ENCODE measurements at places on chromosomes 1 and 21. TPM values are rescaled to one million over a fixed set of nuclear protein-coding genes. Genes with fewer than 3 reads are reported as not detected.
A peak's percentile ranks its signal among the peaks of the same experiment; 100 is the strongest.

DNA sequence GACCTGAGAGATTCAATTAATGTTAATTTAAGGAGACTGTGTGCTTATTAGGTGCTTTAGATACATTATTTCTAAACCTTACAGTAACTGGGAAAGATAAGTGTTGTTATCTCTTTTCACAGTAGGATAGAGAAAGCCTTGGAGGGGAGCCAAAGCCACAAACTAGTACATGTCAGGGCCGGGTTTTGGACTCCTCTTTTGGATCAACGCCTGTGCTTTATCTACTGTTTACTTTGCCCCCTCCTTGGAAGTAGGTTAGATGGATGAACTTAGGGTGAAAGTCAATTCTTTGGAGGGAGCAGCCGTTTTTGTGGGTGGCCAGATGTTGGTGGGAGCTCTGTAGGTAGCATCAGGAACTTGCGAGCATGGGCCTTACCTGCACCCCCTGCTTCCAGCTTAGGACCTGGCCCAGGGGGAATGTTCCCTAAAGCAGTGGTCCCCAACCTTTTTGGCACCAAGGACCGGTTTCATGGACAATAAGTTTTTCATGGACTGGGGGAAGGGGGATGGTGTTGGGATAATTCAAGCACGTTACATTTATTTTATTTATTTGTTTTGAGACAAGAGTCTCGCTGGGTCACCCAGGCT, 1.7 kb downstream of the HHAT start:
- DNase-seq: no peak

GRCh38 chr1:33120436-33121231, 39.7 kb downstream of the AZIN2 start:
- no peak for DNase-seq

GRCh38 chr1:27868932-27869718, 3.2 kb upstream of the THEMIS2 start:
- peak; percentile 26 for DNase-seq

- no peak for DNase-seq
Measured at GRCh38 chr1:67355745-67356424, 48.2 kb downstream of the IL12RB2 start.

- DNase-seq: no peak
Measured at GRCh38 chr1:63143482-63143881, 178.9 kb upstream of the FOXD3 start.

GRCh38 chr1:56719171-56719570, 74.1 kb downstream of the PRKAA2 start:
- DNase-seq: no peak

DNA sequence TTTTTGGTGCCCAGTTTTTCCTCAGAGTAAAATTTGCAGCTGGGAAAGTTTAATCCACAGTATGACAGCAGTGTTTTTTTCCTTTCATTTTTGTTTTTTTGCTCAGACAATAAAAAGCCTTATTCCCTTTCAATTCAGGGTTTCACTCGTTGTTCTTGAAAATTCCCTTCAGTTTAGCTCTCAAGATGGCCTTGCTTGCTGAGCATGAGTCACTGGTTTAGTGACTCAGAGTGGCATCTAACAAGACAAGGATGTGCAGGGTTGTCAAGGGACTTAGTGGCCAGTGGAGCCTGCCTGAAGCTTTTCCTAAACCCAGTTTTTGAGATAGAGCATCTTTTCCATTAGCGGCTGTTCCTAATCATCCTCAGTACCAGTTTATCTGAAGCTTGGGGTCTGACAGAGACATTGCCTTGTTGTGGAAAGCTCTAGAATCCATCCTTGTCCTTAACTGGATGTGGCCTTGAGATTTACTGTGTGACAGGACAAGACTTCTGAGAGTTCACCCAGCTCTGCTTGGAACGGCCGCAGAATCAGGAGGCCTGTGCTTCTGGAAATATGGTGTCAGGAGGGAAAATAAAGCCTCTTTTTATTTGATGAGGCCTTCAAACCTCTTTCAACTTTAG, 48.4 kb upstream of the DNAJC6 start:
- no peak for DNase-seq

DNA sequence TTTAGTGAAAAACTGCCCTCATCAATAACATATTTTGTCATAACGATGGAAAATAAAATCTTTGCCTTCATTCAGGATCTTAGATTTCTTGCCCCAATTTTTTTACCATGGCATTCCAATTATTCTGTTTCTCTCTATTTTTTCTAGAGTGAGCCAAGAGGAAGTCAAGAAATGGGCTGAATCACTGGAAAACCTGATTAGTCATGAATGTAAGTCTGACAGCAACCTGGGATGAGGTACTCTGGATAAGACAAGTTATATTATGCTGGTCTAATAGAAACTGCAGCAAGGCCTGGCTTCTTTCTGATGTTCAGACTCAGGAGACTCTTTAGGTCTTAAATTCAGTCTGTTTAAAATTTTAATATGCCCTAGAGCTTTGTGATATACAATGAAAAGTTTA, 3.5 kb downstream of the RGS4 start:
- DNase-seq: no peak

DNA sequence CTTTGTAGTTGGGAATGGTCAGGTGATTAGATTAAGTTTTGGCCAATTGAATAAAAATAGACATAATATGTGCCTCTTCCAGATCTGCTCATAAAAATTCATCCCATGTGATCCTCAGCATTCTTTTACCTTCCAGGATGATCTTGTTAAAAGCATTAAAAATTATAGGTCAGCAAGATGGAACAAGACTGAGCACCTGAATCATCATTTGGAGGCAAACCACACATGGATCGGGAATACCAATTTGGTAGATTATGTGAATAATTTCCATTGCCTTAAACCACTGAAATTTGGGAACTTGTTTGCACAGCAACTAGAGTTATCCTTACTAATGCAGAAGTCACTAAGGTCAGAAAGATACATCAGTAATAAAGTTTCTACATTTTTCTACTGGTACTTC, 681.4 kb upstream of the ADGRL2 start:
- no peak for DNase-seq

DNA sequence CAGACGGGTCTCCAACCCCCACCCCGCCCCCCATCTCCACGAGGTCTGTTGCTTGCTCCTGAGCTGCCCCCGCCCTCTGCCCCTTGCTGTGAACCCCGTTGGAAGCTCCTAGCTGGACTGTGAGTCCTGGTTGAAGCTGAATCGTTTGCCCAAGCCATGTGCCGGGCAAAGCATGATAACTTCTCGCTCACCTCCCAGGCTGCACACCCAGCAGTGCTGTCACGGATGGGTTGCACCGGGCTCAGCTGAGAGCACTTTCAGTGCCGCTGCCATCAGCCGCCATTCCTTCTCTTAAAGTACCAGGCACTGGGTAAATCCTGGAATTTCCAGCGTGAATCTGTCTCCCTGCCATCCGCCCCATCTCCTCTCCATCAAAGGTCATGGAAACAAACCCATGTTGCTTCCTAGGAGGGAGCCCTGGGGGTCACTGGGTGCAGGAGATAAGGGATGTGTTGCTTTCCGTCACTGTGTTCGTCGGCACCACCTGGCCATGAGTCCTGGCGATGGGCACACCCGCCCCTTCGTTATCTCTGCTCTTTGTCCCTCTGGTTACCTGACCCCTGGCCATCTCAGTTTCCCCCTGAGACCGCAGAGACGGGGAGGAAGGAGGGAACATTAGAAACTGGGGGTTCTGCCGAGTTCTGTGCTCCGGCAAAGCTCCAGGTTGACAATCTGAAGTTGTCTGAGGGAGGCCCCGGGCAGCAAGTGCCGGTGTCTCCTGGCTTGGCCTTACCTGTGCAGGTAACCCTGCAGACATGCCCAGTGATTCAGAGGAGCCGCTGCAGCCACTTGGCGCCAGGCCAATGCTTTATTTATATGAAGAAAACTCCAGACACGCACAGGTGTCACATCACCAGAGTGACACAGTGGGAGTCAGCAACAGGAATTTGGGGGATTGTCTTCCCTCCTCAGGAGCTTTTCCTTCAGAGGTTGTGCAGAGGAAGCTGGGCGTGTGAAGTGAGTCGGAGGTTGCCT, 2.7 kb downstream of the PDE9A start:
- no peak for DNase-seq

DNA sequence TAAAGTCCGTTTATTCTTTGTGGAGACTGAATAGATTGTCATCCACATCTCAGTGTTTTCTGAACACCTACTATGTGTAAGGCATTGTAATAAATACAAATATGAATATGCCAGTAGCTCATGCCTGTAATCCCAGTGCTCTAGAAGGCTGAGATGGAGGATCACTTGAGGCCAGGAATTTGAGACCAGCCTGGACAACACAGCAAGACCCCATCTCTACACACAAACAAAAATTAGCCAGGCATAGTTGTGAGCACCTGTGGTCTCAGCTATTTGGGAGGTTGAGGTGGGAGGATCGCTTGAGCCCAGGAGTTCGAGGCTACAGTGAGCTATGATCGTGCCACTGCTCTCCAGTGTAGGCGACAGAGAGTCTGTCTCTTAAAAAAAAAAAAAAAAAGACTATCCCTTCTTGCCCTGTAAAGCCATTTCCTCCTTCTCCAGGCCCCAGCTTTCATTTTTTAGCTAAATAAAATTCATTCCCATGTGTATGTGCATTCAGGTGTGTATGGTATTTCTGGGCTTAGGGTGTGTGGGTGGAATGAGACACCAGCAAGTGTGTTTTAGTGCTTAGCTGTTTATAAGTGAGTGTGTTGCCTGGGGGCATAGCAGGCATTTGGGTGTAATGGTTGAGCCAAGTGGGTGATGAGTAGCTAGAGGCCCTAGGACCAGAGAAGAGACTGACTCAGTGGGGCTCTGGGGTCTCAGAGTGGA, 7.8 kb downstream of the CELSR2 start:
- DNase-seq: no peak

GRCh38 chr1:1612104-1612400, 3.2 kb upstream of the MIB2 start:
- no peak for DNase-seq

DNA sequence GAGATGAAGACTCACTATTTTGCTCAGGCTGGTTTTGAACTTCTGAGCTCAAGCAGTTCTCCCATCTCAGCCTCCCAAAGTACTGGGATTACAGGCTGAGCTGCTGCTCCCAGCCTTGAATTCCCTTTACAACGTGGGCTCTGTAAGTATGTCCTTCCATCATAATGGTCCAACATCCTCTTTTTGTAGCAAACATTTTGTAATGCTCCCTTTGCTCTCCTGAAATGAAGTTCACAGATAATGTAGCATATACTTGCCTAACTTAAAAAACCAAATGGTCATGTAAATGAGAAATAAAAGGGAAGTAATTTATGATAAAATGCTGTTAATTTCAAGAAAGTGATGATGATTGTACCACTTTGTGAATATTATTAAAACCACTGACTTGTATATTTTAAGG, 30.5 kb upstream of the THEM4 start:
- no peak for DNase-seq

GRCh38 chr1:117013309-117013858, 11.8 kb downstream of the CD101 start:
- no peak for DNase-seq

DNA sequence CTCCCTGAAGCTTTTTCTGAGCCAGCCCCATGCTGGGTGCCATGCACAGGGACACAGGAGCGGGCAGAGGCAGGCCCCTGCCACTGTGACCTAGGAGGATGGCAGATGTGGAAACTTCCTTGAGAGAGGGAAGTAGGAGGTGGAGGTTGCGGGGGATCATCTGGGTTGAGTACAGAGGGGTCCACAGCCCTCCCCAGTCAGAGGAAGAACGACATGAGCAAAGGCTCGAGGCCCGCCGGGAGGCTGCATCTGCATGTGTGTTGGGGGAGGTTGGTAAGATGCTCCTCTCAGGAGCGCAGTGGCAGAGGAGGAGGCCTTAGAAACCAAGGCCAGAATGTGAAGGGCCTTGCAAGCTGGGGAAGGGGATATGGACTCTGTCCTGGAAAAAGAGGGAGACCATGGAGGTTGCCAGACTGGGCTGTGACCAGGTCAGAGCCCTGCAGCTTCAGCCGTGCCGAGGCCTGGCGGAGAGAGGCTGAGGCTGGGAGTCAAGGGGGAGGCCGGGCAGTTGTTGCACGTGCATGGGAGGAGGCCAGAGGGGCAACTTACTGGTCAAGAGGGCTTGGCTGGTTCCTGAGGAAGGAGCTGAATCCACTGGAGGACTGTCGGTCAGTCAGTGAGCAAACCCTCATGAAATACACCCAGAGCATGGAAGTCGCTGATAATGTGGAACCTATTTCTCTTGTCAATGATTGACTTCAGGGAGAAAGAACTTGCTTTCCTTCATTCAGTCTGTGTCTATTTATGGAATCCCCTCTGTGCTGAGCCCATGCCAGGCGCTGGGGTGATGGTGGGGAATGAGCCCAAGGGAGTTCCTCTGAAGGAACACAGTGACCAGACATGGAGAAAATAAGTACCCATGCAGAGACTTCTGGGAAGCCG, 31.7 kb downstream of the A3GALT2 start:
- DNase-seq: no peak

GRCh38 chr1:247216261-247216660, 39.6 kb upstream of the VN1R5 start:
- DNase-seq: no peak

GRCh38 chr1:54950006-54950368, 30.4 kb upstream of the TMEM61 start:
- no peak for DNase-seq

- DNase-seq: peak; percentile 88
Measured at GRCh38 chr1:109397581-109398342, at the start of gene SORT1. SORT1 (minus strand) TSS chr1:109397918; CDS start chr1:109397892, 26 bp downstream.

DNA sequence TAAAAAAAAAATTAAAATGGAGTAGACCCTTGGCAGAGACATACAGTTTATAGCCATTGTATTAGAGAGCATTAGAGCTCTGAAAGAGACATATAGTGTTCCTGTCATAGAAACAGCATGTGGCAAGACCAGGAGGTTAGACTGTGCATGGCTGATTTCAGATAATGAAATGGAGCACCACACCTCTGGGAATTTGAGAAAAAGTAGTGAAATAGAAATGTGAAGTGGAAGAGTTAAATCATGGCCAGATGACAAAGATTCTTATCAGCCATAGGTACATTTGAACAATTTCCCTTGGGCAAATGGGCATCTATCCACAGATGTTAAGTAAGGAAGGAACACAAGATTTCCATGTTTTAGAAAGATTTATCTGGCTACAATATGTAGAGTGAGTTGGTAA, 1083.1 kb downstream of the PLA2G4A start:
- DNase-seq: no peak

- no peak for DNase-seq
Measured at GRCh38 chr21:19785941-19786340, 1212.3 kb upstream of the NCAM2 start.

The PROK1 gene
- 0.29 TPM for total RNA-seq

The FH gene
- total RNA-seq: 268 TPM

The LCE1B gene
- not detected for total RNA-seq
